ENCODE measurements at places on chromosomes 11 and 22.
A peak's percentile ranks its signal among the peaks of the same experiment; 100 is the strongest.

DNA sequence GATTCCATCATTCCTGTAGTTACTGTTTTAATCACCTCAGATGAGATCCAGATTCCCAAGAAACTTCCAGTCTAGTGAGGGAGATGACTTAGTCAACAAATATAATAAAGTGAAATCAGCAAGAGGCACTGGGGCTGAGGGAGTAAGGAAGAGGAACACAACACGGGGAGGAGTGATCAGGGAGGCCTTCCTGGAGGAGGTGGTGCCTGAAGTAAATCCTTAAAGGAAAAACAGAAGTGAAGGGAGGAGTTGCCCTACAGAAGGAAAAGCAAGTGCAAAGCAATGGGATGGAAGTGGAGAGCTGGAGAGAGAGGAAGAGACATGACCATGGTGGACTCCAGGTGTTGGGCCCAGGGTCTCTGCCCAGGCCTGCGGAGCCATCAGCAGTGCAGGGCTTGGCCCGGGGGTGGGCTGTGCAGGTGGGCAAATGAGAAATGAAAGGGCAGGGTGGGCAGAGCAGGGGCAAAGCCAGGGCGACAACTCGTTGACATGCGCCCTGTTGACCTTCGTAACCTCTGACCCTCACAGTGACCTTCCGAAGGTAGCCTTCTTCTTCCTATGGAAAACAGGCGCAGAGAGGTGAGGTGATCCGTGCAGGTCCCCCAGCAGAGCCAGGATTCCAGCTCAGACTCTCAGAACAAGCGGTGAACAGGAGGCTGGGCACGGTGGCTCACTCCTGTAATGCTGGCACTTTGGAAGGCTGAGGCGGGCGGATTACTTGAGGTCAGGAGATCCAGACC is 12.1 kb upstream of the PPARA start:
- no peak for DNase-seq

GRCh38 chr22:31313366-31314147 is 21.3 kb upstream of the PIK3IP1 start:
- DNase-seq = peak; percentile 67

- DNase-seq = no peak
Measured at GRCh38 chr22:46453006-46453828, 84.2 kb downstream of the CELSR1 start.

DNA sequence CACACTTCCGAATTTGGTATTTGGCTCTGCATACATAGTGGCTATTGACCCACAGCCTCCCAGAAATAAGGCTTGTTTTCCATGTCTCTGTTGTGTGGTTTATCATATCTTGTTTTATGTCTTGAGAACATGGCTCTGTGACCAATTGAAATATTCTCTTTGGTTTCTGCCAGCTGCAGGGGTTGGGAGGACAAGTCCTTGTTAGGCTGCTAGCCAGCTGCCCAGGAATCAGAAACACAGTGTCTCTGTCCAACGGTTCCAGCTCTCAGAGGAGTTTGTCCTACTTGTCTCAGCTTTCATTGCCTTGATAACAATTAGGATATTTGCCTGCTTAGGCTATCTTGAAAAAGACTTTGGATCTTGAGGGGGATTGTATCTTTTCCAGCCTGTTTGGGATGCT is 6.0 kb upstream of the SLC7A4 start:
- DNase-seq = no peak

- DNase-seq = no peak
Measured at GRCh38 chr11:50088231-50088630, 55.6 kb downstream of the OR4C45 start.

GRCh38 chr22:21054714-21055563 is 9.2 kb downstream of the LRRC74B start:
- DNase-seq = no peak

GRCh38 chr11:103877221-103877620 is 159.2 kb upstream of the DDI1 start:
- DNase-seq = no peak

GRCh38 chr22:17339095-17339693 is 30.1 kb upstream of the CECR2 start:
- no peak for DNase-seq

- peak; percentile 65 for DNase-seq
Measured at GRCh38 chr11:9137293-9138132, 46.1 kb upstream of the SCUBE2 start.

DNA sequence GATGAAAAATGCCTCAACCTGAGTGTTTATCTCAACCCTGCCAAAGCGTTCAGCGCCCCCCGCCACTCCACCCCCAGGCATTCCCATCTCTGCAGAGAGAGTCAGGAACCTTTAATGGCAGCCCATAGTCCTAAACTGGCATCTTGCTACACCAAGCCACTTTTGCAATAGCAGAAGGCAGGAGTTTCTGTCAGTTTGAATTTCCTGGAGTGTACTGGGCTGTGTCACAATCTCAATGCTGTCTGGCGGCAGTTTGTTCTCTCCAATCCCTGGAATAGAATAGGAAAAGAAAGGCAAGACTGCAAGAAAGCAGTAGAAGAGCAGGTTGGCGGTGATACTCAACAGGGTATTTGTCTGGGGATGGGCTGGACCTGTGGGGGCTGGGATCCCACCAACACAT is 32.9 kb upstream of the FLI1 start:
- DNase-seq = no peak

GRCh38 chr11:80284946-80285785 is 844.3 kb upstream of the TENM4 start:
- DNase-seq = no peak

- DNase-seq = no peak
Measured at GRCh38 chr11:57315491-57315890, 9.3 kb downstream of the TNKS1BP1 start.

DNA sequence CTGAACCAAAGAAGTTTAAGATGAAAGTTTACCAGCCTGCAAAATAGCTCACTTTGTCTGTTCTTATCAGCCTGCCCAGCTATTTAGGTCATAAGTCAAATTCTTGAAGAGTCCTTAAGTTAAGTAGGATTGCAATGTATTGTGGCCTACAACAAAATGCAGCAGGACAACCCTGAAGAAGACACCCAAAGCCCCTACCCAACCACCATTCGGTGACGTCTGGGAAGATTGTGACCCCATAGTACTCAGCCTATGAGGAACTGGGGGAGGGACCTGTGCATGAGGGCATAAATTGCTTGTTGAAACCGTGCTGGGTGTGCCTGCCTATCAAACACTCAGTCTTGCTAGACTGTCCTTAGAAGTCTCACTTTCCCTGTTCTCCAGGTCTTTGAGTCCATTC is 50.5 kb upstream of the FDX1 start:
- no peak for DNase-seq

DNA sequence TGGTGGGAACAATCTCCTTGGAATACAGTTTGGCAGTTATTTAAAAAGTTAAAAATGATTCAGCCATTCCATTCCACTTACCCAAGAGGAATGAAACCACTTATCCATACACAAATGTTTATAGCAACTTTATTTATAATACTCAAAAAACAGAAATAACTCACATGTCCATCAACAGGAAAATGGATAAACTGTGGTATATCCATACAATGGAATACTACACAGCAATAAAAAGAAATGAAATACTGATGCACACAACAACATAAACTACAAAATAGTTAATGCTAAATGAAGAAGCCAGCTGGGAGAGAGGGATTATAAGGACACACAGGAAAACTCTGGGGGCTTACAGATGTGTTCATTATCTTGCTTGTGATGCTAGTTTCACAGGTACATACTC is 64.7 kb downstream of the FCHSD2 start:
- DNase-seq = no peak

DNA sequence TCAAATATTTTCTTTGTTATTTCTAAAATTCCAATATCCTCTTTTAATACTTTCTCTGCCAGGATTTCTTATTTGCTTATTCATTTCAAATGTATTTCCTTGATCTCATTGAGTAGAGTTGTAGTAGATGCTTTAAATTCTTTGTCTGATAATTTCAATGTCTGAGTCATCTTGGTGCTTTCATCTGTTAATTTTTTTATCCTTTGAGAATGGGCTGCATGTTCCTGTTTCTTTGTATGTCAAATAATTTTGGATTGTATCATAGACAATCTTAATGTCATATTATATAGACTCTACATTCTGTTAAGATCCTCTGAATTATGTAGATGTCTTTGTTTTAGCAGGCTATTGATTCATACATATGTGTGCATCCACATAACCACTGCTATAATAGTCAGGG is 57.5 kb downstream of the MYEOV start:
- no peak for DNase-seq

DNA sequence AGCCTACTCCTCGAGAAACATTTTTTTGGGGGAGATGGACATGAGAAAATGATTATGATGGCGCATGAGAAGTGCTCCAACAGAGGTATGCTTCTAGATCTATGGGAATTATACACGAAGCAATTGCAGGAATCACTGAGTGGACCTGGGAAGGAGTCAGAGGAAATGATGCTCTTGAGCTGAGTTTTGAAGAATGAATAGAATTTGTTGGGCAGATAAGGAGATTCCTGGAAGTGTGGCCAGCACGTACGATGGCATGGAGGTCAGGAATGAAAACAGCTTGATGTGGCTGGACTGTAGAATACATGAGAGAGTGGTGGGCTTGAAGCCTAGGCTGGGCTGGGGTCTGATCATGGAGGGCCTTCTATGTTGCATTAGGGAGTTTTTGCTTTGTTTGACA is 31.7 kb downstream of the ADAMTS15 start:
- no peak for DNase-seq

GRCh38 chr11:102047305-102047924 is at the start of gene CFAP300:
TSS of gene CFAP300 (plus strand) at chr11:102047437. CDS start at chr11:102047471, 34 bp downstream.
- DNase-seq = peak; percentile 40

DNA sequence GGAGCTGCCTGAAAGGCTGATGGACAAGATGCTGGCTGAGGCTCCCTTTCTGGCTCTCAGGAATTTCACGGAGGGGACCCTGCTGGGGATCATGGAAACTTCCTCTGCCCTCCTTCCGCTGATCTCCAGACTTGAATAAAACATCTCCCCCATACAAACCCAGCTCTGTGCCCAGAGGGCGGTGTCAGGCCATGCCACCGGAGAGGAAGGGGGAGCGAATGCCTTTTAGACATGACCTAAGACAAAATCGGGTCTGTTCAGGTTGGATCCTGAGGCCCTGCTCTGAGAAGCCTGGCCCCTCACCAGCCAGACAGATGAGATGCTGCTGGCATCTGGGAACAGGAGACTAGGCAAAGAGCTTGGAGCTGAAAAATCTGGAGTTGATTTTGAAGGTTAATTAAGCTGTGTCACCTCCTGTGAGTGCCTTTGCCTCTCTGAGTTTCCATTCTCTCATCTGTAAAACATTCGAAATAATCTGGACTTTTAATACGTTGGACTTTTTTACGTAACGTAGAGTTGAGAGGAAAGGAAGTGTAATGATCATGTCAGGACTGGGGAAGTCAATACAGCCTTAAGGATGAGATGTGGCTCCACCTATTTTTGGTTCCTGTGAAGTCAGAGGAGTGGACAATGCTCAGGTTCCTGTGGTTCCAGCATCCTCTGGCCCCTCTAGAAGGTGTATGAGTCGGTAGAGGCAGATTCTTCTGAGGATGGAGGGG is 163.6 kb downstream of the ST3GAL4 start:
- no peak for DNase-seq

GRCh38 chr11:111105566-111105965 is 140.0 kb upstream of the POU2AF2 start:
- DNase-seq = no peak

DNA sequence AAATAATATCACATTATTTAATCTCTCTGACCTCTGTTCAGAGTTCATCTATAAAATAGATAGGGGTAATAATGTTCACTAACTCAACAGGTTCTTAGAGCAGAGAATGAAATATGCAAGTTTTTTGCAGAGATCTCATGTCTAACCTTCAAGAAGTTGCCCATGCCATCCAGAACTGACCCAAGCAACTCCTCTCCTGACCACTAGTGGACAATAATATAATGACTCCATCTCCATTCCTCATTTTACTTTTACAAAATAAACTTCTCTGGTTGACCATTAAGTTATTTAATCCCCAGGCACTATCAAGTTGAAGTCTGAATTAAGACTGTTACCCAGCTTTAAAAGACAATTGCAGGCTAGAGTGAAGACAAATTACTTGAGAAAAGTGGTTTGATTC is 382.6 kb downstream of the KCNA4 start:
- DNase-seq = no peak

DNA sequence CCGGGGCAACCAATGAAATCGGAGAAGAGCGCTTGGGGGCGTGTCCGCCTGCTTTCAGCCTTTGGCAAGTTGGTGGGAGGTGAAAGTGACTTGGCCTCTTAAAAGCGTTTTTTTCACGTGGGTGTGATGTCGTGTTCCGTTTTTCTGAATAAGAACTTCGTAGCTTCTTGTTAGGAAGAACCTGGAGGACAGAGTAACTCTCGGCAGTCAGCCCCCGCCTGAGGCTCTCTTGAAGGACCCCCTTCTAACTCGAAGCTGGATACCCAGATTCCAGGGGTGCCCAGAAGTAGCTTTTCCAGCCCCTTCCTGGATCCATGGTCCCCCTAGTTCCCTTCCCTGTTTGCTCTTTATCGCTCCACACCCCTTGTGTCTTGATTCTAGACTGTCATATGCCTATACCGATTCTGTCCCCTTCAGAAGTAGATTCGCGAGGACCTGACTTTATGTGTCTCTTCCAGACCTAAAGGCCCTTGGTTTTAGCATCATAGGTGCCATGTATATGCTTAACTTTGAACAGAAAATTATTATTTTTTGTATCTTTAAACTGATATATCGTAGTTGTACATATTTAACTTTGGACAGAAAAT is 915 bp upstream of the OSBP start:
- no peak for DNase-seq

DNA sequence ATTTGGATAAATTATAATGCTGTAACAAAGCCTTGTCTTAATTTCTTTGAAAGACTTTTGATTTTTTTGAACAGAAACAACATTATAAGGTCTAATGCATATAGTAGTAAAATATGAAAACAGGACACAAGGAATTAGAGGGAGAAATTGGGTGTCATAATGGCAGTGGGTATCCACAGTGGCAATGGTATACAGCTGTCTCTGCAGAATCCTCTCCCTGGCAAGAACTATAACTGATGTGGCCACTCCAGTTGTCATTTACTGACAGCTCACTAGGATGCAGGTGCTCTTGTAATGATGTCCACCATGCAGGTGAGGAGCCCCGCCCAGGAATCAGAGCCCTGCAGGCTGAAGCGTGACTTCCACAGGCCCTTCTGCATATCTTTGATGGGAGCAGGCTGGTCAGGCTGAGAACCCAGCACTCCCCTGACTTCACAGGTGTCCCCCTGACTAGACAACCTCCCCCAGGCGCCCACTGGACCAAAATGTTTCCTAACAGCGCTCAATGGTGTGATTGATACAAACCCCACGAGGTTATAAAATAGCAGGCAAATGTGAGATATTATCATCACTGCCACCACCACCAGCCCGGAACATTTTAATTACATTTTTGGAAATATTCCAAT is 32.8 kb upstream of the SERPIND1 start:
- no peak for DNase-seq

DNA sequence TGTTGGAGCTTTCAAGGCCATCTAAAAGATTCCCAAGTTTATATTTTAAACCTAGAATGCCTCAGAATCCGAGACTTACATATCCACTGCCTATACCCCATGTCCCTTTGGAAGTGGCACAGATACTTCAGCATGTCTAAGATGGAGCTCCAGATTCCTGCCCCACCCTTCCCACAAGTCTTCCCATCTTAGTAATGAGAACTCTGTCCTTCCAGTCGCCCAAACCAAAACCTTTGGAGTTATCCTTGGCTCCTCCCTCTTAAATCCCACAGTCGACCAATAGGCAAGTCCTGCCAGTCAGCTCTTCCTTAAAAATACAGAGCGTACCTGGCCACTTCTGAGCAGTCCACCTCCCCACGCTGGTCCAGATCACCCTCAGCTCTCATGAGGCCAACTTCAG is 4.3 kb downstream of the POLD4 start:
- no peak for DNase-seq
